NCI-H1417 (cell line): ENCODE measurements at places on chromosomes 3 and 15.
A peak's percentile ranks its signal among the peaks of the same experiment; 100 is the strongest.

DNA sequence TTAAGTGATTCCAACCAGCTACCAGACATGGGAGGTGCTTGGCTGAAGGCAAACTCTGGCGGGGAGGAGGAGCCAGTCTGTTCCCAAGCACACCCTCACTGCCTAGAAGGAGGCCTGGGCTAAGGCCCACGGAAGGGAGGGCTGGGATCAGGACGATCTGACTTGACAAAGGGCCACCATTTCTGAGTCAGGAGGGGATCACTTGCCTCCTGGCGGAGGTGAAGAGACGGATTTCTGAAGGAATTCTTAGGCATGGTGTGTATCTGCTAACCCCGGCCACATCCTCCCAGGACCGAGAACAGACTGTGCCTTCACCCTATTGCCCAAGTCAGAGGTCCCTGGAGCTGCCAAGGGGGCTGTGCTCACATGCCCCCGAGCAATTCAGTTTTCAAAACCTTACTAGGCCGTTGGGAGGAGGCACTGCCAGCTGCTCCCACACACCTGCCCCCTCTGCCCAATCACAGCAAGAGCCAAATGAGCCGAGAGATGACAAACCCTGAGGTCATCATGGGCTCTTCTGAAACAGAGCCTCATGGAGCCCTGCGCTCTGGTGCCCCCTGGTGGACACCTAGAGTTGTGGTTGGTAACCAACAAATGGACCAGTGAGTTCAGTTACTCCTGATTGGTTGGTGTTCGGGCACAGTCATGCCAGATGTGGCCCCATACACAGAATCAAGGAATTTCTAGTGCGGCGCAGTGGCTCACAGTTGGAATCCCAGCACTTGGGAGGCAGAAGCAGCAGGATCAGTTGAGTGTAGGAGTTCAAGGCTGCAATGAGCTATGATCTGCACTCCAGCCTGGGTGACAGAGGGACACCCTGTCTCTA lies 6.5 kb upstream of the TNK2 start:
- no peak for DNase-seq

DNA sequence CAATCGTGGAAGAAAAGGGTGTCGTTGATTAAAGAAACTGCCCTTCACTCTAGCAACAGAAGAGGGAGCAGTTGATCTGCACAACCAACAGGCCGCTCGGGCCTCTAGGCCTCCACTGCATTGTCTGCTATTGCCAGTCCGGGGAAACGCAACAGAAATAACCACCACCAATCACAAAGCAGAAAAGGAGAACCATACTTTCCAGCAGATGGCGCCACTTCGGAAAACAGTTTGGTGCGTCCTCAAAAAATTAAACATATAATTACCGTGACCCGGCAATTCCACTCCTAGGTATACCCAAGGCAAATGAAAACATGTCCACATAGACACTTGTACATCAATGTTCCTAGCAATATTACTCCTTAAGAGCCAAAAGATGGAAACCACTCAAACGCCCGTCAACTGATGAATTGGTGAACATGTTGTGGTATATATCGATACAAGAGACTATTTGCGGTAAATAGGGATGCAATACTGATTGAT lies 154.1 kb downstream of the TJP1 start:
- peak; percentile 60 for DNase-seq

- no peak for DNase-seq
Observed at GRCh38 chr3:10185804-10186762, 21.4 kb downstream of the IRAK2 start.

- no peak for DNase-seq
Observed at GRCh38 chr3:55735976-55736375, 248.9 kb upstream of the WNT5A start.

DNA sequence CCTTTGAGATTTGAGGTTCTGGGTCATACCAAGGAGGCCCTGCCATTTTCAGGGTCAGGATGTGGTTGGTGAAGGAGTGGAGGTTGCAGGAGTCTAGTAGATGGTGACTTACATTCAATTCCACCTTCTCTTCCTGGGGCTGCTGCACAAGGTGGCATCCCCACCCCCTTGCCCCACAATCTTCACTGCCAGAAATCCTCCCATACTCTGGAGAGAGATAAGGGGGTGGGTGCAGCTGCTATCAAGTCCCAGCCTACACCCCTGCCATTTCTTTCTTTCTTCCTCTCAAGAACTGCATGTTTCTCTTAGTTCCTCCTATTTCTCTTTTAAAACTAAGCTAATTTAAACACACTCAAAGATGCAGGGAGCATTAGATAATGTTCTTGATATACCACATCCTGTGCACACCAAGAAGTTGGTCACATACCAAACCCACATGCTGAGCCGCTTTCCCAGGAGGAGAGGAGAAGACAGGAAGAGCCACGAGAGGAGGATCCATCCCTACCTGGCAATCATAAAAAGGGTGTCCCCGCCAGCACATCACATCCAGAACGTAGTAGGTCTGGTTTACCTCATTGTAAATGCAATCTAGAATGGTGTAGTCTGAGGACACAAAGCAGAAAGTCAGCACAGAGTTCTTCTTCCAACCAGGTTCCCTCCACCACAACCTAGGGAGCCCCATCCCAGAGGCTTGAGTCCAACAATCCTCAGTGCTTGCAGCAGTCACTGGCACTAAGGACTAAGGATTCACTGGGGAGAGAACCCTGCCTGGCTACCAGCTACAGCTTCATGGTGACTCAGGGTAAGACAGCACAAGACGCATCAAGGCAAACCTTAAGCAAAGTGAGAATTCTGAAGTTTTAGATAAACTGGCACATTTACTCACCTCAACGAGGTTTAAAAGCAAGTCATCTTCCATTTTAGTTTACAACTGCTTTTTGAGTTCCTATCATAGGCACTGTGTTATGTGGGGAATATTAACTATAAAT lies 18.5 kb downstream of the SNUPN start:
- DNase-seq: no peak
